ENCODE measurements at places on chromosomes 16 and 17.

DNA sequence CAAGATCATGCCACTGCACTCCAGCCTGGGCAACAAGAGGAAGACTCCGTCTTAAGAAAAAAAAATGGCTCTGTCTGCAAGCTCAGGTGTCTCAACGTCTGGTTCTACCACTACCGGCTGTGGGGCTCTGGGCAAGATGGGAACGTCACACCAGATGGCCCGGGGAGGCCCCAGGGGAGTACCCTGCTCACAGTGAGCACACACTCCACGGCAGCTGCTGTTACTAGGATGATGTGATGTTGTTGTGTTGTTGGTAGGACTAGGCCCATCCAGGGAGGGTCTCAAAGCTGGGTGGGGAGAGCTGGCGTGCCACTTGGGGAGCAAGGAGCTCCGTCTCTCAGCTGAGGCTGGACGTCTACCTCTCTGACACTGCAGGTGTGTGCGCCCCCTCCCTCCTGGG, 9.4 kb upstream of the NPTX1 start:
- DNase-seq: no peak

DNA sequence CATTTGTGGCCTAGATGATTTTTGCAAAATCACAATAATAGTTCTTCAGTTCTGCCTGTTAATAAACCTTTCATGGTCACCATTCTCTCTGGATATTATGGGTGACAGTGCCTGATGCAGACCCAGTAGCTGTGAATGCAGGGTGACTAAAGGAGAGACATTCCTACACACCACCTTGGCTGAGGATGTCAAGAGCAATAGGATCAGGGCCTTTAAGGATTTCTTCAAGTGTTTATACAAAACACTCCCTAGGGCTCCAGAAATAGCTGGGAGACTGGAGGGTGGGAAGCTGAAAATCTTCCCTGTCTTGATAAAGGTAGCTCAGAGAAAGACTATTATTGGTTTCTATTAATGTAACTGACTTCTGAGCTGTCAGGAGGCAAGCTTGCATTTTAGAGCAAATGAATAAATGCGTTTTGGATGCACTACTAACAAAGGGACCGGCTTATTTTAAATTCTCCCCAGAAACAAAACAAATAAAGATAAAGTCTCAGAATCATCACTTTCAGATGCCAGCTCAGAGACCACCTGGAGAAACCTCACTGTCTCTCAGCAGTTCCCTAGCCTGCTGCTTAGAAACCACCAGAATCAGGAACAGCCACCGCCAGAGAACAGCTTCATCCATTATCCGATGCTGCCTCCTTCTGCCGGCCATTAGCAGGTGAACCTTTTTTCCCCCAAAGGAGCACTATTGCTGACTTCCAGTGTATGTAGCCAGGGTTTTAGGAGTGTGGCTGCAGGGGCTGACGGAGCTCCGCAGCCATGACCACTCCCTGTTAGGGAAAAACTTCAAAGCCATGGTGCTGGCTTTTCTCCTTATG, 171.4 kb upstream of the DYNLRB2 start:
- DNase-seq: peak; percentile 81

DNA sequence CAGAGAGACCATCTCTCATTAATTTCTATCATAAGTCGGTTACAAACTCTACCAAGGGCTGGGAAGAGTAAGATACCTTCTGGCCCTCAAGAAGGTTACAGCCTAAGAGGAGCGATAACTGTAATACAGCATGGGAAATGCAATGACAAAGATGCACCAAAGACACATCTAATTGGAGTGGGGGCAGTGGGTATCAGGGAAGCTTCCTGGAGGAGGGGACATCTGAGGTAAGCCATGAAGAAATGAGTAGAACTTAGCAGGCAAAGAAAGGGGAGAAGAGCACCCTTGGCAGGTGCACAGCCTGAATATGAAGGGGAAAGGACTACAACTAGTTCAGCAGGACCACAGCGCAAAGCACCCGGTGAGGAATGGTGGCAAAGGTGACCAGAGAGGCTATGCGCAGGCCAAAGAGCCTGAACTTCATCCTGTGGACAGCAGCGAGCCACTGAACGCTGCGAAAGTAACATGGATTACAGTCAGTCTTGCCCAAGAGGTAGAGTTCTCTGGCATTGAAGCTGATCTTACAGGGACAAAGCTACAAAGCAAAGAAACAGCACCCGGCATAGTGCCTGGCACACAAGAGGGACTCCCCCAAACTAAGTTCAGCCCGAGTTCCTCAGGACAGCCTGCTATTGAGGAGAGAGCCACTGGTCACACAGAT, 2.8 kb downstream of the TBC1D10B start:
- DNase-seq: no peak

GRCh38 chr17:37067555-37068111, 118.9 kb downstream of the AATF start:
- peak; percentile 90 for DNase-seq

DNA sequence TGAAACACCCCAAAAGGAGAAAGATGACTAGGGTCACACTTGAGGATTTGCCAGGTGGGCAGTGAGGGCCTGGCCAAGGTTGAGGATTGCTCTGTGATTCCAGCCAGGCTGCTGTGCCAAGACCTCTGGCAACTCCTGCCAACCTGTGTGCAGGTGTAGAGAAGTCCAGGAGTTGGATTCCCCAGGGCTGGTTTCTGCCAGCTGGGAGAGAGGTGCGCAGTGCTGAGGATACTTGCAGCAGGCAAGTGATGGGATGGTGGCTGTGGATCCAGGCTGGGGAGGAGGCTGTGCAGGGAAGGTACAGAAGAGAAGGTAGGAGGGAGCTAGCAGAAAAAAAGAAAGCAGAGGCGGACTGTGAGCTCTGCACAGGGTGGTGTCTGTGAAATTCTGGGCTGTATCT, 6.6 kb downstream of the RIPOR1 start:
- DNase-seq: no peak

GRCh38 chr16:11542069-11542744, 44.5 kb downstream of the LITAF start:
- no peak for DNase-seq

DNA sequence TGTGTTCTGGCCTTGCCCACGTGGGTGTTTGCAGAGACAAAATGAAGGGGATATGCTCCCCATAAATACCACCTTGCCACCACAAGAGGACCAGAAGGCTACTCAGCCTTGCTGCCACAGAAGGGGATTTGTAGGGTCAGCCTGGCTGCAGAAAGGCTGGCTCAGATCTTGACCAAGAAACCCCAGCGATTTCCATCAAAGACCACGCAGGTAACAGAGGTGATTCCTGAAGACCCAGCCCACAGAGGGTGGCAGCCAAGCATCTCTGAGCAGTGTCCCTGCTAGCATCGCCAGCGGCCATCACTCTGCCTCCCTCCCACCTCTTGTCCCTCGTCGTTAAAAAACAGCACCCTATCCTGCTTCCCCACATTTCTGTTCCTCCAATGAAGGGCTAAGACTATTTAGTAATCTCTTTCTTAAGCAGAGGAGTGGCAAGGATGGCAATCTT, 54.9 kb downstream of the BEAN1 start:
- DNase-seq: no peak

DNA sequence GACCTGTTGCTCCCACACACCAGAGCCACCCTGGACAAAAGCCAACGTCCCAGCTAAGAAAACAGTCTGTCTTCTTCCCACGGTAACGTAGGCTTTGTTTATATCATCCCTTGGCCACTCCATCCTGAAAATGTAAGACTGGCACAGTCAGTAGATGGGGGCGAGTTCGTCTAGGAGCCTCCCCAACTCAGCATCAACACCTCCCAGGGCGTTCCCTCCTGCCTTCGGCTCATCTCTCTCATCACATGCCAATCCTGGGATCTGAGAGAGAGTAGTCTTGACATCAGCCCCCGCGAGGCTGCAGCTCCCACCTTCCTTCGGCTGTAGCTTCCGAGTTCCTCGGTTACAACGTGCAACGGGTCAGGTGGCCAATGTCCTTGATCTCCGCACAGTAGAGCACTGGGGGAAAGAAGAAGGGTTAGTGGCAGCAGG, 894 bp downstream of the RNF227 start:
- no peak for DNase-seq

DNA sequence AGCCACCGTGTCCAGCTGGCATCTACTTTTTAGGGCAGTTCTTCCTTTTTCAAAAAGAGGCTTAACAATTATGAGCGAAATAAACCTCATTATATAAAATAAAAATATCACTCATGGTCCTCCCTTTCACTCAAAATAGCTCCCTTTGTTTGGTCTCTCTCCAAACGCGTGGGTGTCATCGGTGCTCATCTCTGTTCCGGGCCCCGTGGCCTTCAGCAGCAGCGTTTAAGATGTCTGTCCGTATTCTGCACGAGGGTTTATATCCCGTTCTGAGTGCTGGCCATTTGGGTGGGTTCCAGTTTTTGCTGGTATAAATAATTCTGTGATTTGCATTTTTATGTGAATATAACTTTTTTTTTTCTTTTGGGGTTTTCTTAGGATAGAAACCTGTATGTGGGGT, 33.4 kb downstream of the PRMT7 start:
- DNase-seq: no peak

GRCh38 chr17:37571674-37572073, 37.5 kb downstream of the SYNRG start:
- no peak for DNase-seq

DNA sequence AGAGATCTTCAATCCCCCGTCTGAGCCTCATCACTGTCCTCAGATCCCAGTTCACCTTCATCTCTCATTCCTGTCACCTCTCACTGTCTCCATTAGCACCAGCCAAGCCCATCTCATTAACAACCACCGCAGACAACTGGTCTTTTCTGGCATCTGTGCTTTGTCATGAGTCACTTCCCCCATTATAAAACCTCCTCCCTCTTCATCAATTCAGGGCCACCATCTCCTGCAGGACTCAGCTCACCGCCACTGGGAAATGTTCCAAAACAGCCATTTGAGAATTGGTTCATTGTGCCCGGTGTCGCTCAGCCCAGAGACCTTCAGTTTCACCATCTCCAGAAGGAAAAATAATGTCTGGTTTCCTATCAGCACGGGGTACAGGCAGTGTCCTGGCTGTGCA, 56.9 kb upstream of the TEKT3 start:
- peak; percentile 67 for DNase-seq

DNA sequence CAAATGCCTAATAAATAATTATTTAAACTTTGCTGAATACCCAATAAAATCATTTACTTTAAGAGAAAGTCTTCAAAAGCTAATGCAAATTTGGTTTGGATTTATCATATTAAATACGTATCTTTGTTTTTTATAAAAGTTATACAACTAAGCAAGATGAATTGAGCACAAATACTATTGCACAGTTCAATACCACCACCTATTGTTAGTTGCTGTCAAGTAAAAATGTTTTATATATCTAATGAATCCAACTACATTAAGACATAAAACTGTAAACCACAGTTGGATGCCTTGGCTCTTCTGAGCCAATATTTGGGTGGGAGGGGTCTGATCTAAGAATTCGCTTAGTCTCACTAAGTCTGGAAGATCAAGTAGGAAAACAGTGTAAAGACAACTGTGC, 7.7 kb downstream of the FBXL20 start:
- DNase-seq: peak; percentile 16
